IPS-NIHi11 (cell line): ENCODE measurements at places on chromosomes 2 and 18.

- no peak for DNase-seq
Measured at GRCh38 chr2:45849491-45850283, 198.2 kb downstream of the PRKCE start.

DNA sequence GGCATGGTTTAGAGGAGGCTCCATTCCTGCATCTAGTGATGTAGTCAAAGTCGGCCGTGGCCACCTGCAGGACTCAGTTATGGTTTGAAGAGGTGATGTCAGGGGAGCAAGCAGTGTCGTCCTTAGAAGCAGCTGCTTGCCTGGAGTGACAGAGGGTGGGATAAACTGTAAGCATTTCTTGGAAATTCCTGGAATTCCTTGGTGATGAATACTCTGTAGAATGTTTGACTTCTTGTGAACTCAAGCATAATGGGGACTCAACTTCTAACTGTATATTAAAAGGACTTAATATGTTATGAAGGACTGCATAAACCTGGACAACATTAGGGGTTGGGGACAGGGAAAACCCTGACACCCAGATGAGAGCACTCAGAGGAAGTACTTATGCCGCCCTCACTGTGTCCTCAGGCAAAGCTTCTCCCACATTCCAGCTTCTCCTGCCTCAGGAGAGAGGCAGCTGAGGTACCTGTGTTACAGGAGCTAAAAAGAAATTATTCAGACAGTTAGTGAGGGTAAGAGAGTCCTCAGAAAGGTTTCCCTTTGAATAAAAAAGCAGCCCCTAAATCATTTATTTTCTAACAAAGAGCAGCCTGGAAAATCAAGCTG, 459.9 kb upstream of the CELF4 start:
- peak; percentile 24 for DNase-seq

- no peak for DNase-seq
Measured at GRCh38 chr2:46390901-46391395, 88.4 kb upstream of the TMEM247 start.

GRCh38 chr2:54394392-54394791, 61.7 kb upstream of the SPTBN1 start:
- no peak for DNase-seq

DNA sequence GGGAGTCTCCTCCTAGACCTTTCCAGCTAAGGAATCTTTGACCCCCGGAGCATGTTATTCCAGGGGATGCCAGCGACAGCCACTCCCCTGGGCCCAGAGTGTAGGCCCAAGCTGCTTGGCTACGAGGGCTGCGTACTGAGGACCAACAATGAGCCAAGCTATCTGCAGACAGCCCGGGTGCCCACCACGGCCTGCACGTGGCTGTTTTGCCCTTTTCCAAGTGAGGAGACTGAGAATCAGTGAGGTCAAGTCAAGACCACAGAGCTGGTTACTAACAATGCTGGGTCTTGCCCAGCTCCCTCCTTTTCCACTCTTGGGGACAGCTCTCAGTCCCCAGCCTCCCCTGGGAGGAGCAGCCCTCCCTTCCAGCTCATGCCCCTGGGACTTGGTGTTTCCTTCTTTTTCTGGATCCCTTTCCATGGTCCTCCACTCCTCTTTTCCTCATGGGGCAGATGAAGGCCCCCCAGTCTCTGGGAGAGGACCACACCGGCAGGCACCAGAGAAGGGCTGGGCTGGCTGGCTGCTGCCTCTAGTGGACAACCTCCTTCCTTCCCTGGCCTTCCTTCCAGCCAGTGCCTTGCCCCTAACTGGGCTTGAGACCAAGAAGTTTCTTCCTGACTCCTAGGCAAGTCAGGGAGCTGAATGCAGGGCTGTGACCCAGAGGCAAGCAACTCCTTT, 550 bp upstream of the MALL start:
- peak; percentile 75 for DNase-seq

DNA sequence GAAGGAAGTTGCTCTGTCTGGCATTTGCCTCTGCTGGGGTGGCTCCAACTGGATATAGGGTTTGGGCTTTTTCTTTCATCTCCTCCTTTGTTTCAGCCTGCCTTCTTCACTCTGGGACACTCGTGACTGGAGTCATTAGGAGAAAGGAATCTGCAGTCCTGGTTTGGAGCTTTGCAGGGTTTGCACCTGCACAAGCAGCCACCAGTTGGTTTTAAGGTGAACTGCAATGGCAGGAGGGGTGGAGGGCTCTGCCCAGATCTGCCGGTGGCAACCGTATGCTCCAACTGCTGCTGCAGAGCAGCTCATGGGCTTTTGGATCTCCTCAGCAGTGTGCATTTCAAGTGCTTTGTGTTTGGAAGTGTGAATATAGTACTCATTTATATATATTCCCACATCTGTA, 131.3 kb upstream of the MGAT5 start:
- peak; percentile 53 for DNase-seq

DNA sequence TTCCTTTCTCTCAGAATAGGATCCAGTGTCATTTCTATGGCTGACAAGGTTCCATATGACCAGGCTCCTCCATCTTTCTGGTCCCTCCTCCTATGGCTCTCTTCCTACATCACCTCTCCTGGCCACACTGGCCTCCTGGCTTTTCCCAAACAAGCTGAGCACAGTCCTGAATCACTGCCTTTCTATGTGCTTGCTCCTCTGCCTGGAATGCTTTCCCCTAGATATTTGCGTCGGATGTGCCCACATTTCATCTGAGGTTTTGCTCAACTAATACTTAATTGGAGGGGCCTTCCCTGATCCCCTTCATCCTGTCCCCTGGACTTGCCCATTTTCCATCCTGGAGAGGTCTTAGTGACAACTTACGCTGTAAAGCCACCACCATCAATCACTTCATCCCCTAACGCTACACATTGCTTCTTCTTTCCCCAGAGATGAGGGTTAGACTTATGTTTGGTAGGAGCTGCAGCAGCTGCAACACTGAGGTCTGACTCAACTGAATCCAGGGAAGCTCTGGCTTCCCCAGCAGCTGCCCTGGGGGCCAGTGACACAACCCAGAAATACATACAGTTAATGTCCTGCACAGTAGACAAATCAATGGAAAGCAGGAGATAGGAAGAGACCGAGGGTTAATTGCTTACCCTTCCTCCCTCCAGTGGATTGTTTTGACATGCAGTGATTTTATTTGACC, 42.9 kb downstream of the QPCT start:
- no peak for DNase-seq

GRCh38 chr2:218957671-218958070, 1.8 kb upstream of the CDK5R2 start:
- no peak for DNase-seq

DNA sequence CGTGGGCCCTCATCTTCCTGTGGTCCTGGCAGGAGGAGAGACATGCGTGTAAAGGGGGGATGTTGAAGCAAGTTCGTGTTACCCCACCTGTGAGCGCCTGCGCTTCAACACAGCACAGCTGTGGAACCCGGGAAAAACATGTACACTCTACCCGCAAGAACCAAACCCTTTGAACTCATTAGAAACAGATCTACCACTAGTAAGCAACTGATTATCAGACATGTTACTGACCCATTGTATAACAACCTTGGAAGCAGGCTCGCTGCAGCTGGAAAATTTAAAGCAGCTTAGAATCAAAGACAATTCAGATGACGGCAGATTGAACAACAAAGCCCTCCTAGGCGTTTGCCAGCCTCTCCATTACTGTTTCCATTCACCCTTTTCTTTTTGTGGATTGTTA, 771.7 kb upstream of the SALL3 start:
- DNase-seq = no peak

DNA sequence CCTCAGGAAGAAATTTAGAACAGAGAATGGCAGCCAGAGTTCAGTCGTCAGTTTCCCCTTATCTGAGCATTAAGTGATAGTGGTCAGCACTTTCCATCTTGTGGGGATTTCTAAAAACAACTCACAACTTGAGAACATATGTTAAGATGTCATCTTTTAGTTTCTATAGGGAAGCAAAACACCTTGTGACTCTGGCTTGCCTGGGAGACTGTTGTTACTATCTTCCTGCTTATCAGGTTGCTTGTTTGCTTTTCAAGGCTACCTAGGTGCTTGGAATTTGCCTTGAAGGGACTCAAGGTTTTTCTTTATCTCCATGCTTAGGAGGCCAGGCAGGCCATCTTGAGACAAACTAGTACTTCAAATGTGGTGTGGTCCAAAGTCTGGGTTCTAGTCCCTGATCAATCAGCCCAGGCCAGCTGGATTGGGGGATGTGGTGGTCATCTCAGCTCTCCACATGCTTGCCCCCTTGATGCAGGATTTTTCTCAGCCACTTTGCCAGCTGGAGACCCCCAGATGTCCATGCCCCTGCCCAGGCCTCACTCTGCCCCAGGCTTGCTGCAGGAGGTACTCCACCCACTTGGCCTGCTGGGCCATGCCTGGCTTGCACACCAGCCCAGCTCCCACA, 125.9 kb downstream of the LYPD1 start:
- DNase-seq = no peak

GRCh38 chr2:215677481-215677880, 241.6 kb upstream of the FN1 start:
- no peak for DNase-seq

DNA sequence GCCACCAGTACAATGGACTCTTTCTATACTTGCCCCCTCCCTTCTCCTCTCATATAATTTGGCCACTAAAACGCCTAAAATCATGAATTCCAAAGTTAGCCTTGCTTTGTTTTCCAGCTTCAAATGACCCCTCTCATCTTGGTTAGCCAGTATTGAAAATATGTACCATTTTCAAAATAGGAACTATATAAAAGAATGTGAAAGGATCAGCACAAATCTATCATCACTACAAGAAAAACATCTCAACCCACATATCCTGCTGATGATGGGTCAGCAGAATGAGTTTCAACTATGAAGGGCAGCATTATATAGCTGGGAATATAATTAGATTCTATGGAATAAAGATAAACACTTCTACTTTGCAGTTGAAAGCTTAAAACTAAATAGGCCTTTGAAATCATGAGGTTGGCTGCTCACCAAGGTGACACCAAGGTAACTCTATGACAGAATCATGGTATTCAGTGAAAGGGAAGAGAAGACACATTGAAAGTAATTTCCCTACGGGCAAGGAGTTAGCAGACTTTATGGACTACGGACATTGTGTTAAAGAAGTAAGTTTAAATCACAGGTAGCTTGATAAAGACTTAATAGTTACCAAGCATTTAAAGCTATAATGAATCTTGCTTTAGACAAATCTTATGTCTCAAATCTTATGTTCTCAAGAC, 873.0 kb downstream of the CPS1 start:
- DNase-seq = no peak

DNA sequence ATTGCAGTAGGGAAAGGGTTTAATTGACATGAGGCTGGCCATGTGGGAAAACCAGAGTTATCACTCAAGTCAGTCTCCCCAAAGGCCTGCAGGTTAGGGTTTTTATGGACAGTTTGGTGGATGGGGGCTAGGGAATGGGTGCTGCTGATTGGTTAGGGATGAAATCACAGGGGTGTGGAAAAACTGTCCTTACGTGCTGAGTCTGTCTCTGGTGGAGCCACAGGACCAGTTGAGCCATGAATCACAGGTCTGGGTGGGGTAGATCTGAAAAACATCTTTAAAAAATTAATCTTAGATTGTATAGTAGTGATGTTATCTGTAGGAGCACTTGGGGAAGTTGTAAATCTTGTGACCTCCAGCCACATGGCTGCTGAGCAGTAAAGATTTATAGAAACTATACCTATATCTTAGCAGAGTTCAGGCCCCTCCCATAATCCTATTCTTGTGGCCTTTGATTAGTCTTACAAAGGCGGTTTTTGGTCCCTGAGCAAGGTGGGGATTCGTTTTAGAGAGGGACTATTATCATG, 139.6 kb downstream of the COMMD1 start:
- no peak for DNase-seq

GRCh38 chr18:25100418-25100817, 251.5 kb downstream of the ZNF521 start:
- DNase-seq = no peak

DNA sequence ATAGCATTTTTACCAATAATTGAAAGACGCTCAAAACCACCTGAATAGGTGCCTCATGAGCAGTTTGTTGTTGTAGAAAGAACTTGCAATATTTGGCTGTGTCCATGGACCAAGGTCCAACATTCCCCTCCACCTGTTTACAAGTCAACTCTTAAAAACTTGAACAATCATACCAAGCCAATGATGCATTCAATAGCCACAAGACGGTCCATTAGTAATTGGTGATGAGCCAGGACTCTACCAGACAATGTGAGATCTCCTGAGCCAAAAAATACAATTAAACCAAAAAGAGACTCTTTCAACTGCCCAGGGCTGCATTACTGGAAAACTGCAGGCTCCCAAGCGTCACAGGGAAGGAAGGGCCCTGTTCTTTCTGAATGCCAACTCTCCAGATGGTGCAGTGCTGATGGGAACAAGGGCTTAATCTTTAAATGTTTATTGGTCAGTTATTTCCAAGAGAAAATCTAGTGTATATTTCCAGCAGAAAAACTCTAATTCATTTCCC, 118.8 kb upstream of the EPB41L3 start:
- DNase-seq = no peak

DNA sequence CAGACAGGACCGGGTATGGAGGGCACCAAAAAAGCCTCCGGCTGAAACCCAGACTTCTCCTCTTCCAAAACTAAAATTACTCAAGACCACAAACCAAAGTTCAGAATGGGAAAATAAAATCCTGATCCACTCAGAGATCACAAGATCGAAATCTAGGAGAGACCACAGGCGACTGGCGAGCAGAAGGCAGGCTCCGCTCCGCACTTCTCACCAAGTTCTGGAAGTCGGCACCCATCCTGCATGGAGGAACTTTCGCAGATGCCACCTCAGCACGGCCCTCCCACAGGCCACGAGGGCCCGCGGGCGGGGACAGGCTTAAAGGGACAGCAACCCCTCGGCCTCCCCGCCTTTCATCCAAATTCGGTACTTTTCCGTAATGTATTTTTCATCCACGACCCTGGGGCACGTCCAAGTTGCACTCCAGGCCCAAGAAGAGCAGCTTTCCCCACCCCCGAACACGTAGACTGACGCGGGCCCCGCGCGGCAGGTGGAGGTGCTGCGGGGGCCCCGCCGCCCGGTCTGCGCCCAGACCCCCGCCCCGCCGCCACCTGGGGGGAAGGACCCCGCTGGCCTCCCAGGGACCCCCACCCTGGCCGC, 43.7 kb downstream of the HDLBP start:
- DNase-seq = peak; percentile 64

- DNase-seq = no peak
Measured at GRCh38 chr2:20501974-20502373, 55.1 kb downstream of the RHOB start.

- DNase-seq = no peak
Measured at GRCh38 chr18:59813942-59814341, 85.9 kb upstream of the PMAIP1 start.

GRCh38 chr2:106695919-106696318, 190.0 kb downstream of the ST6GAL2 start:
- DNase-seq = no peak

- DNase-seq = no peak
Measured at GRCh38 chr2:48750128-48750739, 5.3 kb downstream of the LHCGR start.

DNA sequence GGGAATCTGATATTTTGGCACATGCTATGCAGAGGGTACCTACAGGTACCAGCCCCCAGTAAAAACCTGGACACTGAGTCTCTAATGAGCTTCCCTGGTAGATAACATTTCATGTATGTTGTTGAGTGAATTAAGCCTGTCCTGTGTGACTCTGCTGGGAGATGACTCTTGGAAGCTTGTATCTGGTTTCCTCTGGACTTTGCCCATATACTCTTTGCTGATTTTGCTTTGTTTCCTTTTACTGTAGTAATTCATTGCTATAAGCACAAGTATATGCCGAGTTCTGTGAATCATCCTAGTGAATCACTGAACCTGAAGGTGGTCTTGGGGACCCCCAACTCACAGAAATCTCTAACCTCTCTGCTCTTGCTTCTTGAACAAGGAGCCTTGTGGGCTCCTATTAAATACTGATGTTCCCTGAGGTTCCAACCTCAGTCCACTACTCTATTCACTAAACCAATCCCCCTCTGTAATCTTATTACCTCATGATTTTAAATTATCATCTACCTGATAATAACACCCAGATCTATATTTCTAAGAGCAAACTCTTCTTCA, 94.3 kb upstream of the WDSUB1 start:
- DNase-seq = no peak
